ENCODE measurements at places on chromosomes 1 and 21.

DNA sequence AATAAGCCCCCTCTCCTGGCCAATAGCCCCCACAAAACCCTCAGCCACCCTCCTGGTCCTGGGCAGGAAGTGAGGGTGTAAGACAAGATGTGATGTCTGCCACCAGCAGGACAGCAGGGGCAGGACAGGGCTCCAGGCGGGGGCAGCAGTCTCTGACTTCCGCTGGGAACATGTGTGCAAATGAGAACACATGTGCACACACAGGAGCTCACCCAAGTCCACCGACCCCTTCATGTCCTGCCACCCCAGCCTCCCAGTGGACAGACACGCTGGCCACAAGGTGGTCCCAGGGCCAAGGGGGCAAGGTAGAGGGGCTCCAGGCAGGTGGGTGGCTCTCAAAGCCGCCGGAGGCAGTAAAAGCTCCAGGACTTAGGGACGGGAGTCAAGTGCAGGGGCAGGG, 60.1 kb downstream of the KCNAB2 start:
- no peak for DNase-seq

DNA sequence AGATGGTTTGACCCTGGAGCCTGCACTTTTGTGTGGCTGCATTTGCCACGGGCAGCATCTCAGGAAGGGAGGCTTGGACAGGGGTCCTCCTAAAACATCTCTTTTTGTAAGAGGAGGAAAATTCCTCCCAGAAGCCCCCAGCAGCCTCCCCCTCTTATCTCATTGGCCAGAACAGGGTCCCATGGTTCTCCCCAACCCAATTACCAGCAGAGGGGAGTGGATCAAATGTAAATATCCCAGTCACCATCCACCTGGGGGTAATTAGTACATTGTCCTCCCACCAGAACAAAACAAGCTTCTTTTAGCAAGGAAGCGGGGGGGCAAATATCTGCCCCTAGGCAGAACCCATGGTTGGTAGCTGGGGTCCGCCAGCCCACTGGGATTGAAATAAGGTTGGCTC, 44.7 kb upstream of the TENT5B start:
- DNase-seq = no peak

GRCh38 chr1:207328004-207328403, 6.5 kb downstream of the CD55 start:
- peak; percentile 62 for DNase-seq

DNA sequence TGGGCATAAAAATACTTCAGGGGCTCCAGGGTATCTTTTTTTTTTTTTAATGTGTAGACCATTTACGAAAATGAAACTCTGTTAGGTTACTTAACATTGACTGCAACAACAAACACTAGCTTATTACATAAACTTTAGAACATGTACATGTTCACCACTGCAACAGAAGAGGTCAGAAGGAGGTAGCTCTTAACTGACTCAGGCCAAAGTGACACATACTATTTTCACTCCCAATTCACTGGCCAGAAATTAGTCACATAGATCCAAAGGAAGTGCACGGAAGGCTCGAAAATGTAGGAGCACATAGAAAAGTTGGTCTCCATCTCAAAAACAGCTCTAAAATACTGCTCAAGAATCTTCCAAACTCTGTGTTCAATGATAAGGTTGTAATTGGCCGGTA, 107.2 kb downstream of the AKT3 start:
- DNase-seq = peak; percentile 88

DNA sequence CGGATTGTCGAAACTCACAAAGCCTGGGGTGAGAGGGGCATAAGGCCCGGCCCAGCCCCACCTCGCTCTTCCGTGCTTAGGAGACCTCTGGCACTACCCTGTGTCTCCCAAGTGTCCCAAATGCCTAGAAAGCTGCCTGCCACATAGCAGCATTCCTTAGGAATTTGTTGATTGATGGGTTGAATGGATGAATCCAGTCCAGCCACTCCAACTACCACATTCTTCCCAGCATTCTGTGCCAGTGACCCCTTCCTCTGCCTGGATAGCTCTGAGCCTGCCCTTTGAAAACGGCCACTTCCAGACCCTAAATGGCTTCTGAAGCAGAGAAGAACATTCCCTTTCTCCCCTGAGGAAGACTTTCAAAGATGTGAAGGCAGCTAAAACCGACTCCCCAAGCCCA, 11.5 kb downstream of the CELF3 start:
- no peak for DNase-seq

GRCh38 chr21:43190951-43191350, 22.1 kb downstream of the CRYAA start:
- no peak for DNase-seq

GRCh38 chr1:3598522-3599285, 12.6 kb downstream of the MEGF6 start:
- DNase-seq = no peak

DNA sequence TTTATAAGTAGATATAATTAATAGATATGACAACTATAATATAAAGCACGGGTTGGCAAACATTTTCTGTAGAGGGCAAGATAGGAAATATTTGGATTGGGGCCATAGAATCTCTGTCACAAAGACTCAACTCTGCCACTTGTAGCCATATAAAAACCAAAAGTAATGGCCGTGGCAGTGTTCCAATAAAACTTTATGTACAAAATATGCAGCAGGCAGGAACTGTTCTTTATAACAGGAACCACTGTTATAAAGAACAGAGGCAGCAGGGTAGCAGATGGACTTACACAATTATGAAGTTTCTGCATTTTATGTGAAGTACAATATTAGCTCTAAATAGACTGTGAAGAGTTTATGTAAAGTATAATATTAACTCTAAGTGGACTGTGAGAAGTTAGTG, 16.9 kb upstream of the QSOX1 start:
- no peak for DNase-seq

GRCh38 chr1:55813618-55814017, 598.5 kb upstream of the USP24 start:
- peak; percentile 59 for DNase-seq

- DNase-seq = no peak
These were observed 43.6 kb upstream of the A3GALT2 start for GRCh38 chr1:33364565-33364918.

GRCh38 chr1:76940571-76941335, 73.5 kb downstream of the ST6GALNAC5 start:
- DNase-seq = no peak

- no peak for DNase-seq
These were observed 105.5 kb downstream of the ZC3H11B start for GRCh38 chr1:219507437-219507836.

DNA sequence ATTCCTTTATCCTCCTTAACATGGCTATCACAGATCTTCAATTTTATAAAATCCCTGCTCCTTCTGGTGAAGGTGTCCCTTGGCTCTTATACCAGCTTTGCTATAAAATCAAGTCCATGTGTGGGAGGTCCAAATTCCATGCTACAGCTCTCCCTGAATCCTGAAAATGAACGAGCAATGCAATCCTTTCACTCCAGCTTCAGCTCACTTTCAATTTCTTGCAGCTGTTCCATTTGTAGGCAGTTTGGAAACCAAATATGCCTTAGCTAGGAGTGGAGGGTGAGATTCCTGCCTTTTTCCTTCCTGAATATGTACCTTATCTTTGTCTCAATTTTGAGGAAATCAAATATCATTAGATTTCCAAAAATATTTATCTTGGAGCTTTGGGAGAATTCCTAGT, 402.6 kb downstream of the TTLL7 start:
- DNase-seq = no peak

GRCh38 chr1:41800311-41800829, 118.4 kb downstream of the HIVEP3 start:
- DNase-seq = no peak

- peak; percentile 53 for DNase-seq
These were observed 403 bp upstream of the PSEN2 start for GRCh38 chr1:226870026-226870400.

GRCh38 chr1:32718036-32718435, 15.5 kb upstream of the SYNC start:
- DNase-seq = no peak

Data from EL (cell line).